ENCODE measurements at places on chromosomes 16 and 17. TPM values are rescaled to one million over a fixed set of nuclear protein-coding genes. Genes with fewer than 3 reads are reported as not detected.

- H3K4me1 ChIP-seq, result no peaks in the 10 kb centered on the region
- no peaks in the 10 kb centered on the region for H3K36me3 ChIP-seq
- H3K4me3 ChIP-seq, result no peak overlapping the region
- no peak for DNase-seq
- no peak overlapping the region for H3K27ac ChIP-seq
Measured at GRCh38 chr16:24036614-24037013, 200.8 kb downstream of the PRKCB start.

DNA sequence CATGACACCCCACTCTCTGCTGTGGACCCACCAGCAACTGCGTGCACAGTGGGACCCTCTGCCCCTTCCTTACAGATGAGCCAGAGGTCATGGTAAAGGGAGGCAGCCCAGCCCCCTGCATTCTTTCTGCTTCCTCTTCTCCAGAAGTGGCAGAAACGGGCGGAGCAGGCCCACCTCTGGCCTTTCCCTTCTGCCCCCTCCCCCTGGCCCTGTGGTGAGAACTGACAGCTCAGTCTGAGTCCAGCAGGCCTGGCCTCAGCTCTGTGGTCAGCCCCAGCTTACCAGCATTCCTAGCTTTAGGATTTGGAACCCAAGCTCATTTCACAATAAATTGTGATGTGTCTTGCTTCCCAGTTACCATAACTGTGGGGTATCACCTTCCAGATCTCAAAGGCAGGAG lies 4.8 kb upstream of the ANKRD11 start:
- H3K36me3 ChIP-seq, result peaks cover 14% of the 10 kb centered on the region
- H3K27me3 ChIP-seq, result no peaks in the 10 kb centered on the region
- no peak overlapping the region for H3K4me3 ChIP-seq
- H3K27ac ChIP-seq, result no peak overlapping the region

DNA sequence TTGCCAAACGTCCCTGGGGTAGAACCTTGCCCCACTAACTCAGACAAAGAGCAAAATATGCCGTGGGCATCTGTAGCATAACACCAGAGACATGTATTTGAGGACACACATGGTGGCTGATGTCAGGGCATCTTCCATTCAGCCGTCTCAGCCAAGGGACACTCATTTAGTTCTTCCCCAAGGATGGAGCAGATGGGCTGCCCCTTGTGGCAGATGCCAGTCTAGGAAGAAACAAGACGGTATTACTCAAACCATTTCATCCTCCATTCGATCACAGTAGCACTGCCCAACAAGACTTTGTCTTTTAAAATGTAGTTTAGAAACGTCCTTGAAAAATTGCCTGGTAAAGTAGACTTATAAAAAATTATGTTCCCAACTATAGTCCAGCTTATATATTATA lies 937.6 kb upstream of the EEF2KMT start:
- no peaks in the 10 kb centered on the region for H3K4me1 ChIP-seq
- H3K4me3 ChIP-seq, result no peak overlapping the region
- no peaks in the 10 kb centered on the region for H3K36me3 ChIP-seq

GRCh38 chr17:30340801-30341356 lies 7.0 kb upstream of the TMIGD1 start:
- H3K4me3 ChIP-seq, result no peak overlapping the region
- peaks cover 43% of the 10 kb centered on the region for H3K4me1 ChIP-seq
- H3K36me3 ChIP-seq, result no peaks in the 10 kb centered on the region
- H3K27ac ChIP-seq, result peak overlapping the region; percentile 56

DNA sequence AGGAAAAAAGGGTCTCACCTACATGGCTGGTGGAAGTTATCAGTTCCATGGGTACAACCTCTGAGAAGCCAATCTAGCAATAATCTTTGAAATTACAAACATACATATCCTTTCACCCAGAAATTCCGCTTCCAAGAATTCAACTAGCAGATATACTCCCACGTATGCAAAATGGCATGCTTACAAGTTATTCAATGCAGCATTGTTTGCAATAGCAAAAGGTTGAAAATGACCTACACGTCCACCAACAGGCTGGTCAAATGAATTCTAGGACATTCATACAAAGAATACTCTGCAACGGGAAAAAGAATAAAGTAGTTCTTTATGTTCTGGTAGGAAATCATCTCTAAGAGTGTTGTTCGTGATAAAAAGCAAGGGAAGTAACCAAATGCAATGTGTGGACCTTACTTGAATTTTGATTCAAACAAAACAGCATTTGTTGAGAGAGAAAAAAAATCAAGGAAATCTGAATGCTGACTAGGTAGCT lies 63.7 kb upstream of the NLK start:
- H3K36me3 ChIP-seq, result no peaks in the 10 kb centered on the region
- H3K4me3 ChIP-seq, result no peak overlapping the region
- DNase-seq, result no peak
- H3K4me1 ChIP-seq, result no peaks in the 10 kb centered on the region
- no peaks in the 10 kb centered on the region for H3K27me3 ChIP-seq

DNA sequence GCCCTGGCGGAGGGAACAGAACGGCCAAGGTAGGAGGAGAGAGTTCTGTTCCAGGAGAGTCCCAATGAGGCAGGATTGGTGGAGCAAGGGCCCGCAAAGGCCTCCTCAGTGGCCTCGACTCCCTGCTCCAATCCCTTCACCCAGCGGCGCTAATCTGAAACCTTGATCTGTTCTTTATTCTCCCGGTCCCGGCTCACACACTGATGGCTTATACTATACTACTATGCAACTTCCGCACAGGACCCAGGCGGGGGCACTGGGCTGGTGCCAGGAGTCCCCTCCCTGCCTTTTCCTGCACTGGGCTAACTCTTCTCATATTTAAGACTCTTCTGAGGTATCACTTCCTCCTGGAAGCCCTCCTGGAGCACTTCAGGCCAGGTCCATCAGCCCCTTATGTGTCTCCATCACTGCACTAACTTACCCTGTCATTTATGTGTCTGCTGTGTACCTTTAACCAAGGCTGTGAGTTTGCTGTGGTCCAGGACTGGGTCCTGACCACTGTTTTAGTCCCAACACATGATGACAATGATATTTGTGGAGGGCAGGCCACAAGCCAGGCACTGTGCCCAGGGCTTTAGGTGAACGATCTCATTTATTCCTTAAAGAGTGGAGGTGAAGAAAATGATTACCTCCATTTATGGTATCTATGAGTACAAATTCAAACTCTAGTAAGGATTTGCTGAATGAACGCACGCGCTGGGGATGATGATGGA lies 6.8 kb downstream of the CCDC102A start:
- DNase-seq, result no peak
- no peaks in the 10 kb centered on the region for H3K27me3 ChIP-seq
- no peak overlapping the region for H3K4me3 ChIP-seq
- peaks cover 55% of the 10 kb centered on the region for H3K4me1 ChIP-seq
- peak overlapping the region; percentile 83 for H3K27ac ChIP-seq
- no peaks in the 10 kb centered on the region for H3K36me3 ChIP-seq

DCTN5 gene
- 37.1 TPM for total RNA-seq

SHISA6 gene
- 0.83 TPM for total RNA-seq

- H3K27me3 ChIP-seq, result no peaks in the 10 kb centered on the region
- DNase-seq, result no peak
- H3K27ac ChIP-seq, result no peak overlapping the region
- peaks cover 42% of the 10 kb centered on the region for H3K4me1 ChIP-seq
Measured at GRCh38 chr17:57442914-57443571, 186.7 kb downstream of the MSI2 start.

NPB gene
- total RNA-seq, result 0.78 TPM

DNA sequence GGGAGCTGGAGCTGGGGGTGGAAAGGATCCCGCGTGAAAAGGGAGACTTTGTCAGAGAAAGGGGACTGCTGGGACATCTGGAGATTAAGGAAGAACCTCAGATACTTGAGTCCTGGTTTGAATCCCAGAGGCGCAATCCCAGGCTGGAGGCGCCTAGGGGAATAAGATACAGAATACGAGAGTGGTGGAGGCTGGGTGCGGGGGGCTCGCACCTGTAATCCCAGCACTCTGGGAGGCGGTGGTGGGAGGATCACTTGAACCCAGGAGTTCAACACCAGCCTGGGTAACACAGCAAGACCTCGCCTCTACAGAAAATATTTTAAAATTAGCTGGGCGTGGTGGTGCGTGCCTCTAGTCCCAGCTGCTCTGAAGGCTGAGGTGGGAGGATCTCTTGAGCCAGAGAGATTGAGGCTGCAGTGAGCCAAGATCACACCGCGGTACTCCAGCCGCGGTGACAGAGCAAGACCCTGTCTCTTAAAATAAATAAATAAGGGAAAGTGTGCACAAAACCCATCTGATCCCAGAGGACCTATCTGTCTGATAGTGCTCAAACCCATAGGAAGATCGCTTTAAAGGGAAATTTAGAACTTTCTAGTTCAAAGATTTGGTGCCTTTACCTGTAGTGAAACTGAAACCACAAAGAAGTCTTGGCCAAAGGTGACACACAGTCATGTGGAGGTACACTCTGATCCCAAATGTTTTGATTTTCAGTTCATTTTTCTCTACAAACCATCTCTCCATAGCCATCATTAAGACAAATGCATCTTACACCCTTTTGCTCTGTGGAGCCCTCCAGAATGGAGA lies 617 bp upstream of the SCRN2 start:
- H3K27ac ChIP-seq, result peak overlapping the region; percentile 52
- peaks cover 16% of the 10 kb centered on the region for H3K27me3 ChIP-seq
- H3K36me3 ChIP-seq, result peaks cover 26% of the 10 kb centered on the region
- peak overlapping the region; percentile 88 for H3K4me3 ChIP-seq
- peaks cover 42% of the 10 kb centered on the region for H3K4me1 ChIP-seq

DNA sequence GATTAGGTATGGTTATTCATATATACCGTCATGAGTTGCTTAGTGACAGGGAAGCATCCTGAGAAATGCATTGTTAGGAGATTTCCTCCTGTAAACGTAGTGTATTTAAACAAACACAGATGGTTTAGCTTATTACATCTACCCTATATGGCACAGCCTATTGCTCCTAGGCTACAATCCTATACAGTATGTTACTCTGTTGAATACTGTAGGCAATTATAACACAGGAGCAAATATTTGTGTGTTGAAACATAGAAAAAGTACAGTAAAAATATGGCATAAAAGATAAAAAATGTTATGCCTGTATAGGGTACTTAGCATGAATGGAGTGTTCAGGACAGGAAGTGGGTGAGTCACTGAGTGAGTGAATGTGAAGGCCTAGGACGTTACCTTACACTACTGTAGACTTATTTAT lies 157.7 kb downstream of the CDH11 start:
- no peak overlapping the region for H3K4me3 ChIP-seq
- H3K27me3 ChIP-seq, result no peaks in the 10 kb centered on the region
- no peak overlapping the region for H3K27ac ChIP-seq
- H3K36me3 ChIP-seq, result no peaks in the 10 kb centered on the region
- no peak for DNase-seq
- H3K4me1 ChIP-seq, result no peaks in the 10 kb centered on the region

SLC35G6 gene
- not detected for total RNA-seq

- DNase-seq, result peak; percentile 39
- no peaks in the 10 kb centered on the region for H3K36me3 ChIP-seq
- no peaks in the 10 kb centered on the region for H3K27me3 ChIP-seq
- no peak overlapping the region for H3K4me3 ChIP-seq
- no peak overlapping the region for H3K27ac ChIP-seq
Measured at GRCh38 chr17:67821871-67822367, 3.4 kb upstream of the BPTF start.
